ENCODE measurements at places on chromosomes 4 and X.
A peak's percentile ranks its signal among the peaks of the same experiment; 100 is the strongest.

- DNase-seq, result peak; percentile 0
These were observed 84.7 kb upstream of the RPA4 start for GRCh38 chrX:96798982-96799381.

DNA sequence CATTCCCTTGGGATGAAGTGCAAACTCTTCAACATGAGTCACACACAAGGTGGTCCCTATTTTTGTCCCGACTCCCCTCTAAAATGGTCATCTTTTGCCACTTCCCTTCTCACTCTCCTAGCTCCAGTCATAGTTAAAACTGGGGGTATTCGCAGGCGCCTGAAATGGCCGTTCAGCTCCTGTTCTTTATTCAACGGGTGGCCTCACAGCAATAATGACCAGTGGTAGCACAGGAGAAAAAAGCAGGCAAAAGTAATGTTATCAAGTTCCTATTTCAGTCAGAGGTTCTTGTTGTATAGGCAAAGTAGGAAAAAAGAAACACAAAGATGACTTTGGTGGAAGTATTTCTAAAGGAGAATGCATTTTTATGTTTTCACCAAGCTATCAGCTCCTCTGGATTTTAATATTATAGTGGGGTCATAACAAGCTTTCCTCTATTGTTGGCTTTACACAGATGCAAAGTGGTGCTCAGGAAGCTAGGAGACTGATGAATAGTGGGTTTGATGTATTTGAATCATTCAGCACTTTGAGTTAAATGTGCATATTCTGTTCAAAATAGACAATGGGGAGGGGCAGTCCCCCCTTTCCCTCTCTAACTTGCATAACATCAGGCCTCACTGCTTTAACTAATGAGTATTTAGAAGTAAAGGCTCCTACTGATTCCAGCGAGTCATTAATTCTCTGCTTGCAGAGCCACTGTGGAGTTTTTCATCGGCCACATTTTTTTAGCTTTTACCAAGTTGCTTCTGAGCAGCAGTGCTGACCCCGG is 171.2 kb upstream of the NDP start:
- no peak for DNase-seq

DNA sequence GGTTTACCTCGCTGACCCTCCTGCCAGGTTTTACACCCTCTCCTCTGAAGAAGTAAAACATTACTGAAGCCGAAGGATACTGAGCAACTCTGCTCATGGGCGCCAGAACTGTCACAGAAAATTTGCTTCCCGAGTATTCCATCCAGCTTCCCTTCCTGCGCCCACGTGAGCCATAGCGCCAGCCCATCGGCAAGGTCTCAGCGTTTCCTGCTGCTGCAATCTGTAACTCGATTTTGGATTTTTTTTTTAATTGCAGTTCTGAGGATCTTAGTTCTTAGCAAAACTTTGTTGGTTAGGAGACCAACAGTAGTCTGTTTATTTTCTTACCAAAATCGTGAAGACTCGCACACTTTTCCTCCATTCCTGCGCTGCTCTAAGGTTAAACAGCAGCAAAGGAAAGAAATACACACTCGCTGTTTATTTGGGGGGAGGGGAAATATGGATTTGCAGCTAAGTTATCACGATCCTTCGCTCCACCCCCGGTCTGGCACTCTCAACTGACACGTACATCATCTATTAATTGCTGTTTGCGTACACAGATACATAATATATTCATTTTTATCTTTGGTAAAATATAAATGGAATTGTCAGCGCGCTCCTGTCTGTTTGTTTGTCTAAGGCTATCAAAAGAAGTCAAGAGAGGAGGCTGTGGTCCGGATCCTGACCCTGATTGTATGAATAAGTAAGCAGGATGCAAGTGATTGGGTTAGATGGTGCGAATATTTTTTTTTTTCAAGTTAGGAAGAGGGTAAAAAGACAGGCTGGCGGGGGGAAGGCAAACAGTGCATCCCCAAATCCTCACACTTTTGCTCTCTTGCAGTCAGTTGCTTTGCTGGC is at the start of gene TLL1:
Gene TLL1, plus strand, starts transcription at position 777 of the 837 bp plus-strand sequence. CDS start 668 bp downstream, outside the sequence.
- DNase-seq, result peak; percentile 18

- no peak for DNase-seq
These were observed 162.7 kb downstream of the FRAS1 start for GRCh38 chr4:78219825-78220224.

DNA sequence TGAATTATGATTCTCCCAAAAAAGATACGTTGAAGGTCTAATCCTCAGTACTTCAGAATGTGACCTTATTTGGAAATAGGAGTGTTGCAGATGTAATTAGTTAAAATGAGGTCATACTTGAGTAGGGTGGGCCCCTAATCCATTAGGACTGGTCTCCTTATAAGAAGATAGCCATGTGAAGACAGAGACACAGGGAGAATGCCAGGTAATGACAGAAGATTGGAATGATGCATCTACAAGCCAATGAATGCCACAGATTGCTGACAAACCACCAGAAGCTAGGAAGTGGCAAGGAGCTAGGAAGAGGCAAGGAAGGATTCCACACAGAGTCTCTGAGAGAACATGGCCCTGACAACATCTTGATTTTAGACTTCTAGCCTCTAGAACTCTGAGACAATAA is 7.4 kb upstream of the RPS6KA3 start:
- DNase-seq, result peak; percentile 28

DNA sequence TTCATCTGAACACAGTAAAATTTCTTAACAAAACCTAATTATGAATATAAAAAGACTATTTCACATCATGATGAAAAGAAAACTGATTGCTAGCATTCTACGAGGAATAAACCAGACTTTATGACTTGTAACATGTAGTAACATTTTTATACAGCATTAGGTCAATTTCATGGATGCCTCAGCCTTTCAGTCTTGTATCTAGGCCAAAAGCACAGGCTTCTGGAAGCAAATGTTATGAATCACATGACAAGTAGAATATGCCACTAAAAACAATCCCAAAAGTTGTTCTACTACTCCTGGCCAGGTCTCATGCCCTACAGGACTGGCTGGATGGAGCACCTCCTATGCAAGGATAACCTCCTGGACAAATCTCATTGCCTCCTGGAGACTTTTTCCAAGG is 101.2 kb downstream of the ARHGAP6 start:
- DNase-seq, result no peak
